ENCODE measurements at places on chromosomes 12 and 14.

- DNase-seq, result no peak
Observed at GRCh38 chr12:94322346-94322745, 137.3 kb downstream of the CEP83 start.

DNA sequence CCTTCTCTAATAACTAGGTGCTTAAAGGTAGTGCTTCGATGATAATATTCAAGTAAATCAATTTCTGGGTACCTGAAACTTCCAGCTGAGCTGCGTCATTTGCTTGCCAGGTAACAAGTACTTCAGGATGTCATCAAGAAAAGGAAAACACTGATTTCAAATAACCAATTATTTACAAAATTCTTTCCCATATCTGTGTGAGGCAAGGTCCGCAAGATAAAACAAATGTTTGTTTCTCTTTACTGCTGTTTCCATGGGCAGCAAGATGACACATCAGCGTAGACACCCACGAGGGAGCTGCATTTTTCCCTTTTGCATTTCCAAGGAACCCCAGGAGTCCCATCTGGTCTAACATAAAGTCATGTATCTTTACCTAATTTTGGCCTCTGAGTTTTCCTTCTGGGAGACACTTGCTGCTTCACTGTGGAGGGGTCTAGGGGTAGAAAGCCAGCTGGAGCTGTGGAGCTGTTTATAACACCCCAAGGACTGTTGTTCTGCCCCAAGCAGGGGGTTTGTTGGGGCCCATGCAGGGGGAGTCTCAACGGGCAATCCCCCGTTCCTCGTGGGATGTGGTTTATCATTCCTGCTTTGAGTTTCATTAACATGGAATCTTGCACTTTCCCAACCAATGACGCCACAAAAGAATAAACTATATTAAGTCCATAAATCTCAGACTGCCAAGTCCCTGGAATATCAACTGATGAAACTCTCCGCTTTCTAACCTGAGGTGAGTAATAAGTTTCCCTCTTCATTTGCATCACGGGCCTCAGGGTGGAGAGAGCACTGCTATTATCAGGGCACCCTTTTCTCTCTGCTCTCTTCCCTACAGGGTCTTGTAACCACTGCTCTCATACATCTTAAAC lies 112.8 kb upstream of the PELI2 start:
- DNase-seq, result no peak

GRCh38 chr14:23550131-23550811 lies 1.3 kb downstream of the ZFHX2 start:
- DNase-seq, result no peak

- no peak for DNase-seq
Observed at GRCh38 chr12:67578976-67579661, 69.4 kb upstream of the DYRK2 start.

- no peak for DNase-seq
Observed at GRCh38 chr12:6632026-6632983, 3.5 kb downstream of the LPAR5 start.

DNA sequence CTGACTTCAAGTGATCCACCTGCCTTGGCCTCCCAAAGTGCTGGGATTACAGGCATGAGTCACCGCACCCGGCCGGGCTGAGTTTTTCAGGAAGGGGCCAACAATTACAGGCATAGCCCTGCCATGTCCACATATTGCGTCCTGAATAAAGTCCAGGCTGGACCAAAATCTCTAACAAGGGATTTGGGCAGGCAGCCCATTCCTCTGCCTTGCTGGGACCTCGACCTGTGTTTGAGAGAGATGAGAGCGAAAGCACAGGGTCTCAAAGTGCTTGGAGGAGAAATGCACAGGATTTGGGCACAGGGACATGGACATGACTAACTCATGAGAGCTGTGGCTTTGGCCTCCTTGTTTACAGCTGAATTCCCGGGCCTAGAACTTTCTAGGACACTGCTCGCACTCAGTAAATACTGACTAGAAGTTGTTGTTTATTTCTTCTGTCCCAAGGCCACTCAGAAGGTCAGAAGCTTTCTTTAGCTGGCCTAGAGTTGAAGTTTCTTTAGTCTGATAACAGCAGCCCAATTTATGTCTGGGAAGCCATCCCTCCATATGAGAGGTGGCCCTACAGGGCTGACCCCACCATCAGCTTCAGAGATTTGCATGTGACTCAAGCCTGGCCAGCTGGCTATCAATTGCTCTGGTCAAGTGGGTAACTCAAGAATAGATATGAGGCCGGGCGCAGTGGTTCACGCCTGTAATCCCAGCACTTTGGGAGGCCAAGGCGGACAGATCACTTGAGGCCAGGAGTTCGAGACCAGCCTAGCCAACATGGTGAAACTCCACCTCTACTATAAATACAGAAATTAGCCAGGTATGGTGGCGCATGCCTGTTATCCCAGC lies 11.7 kb downstream of the CAMKK2 start:
- DNase-seq, result no peak

GRCh38 chr14:95125221-95125620 lies 32.1 kb downstream of the DICER1 start:
- no peak for DNase-seq

DNA sequence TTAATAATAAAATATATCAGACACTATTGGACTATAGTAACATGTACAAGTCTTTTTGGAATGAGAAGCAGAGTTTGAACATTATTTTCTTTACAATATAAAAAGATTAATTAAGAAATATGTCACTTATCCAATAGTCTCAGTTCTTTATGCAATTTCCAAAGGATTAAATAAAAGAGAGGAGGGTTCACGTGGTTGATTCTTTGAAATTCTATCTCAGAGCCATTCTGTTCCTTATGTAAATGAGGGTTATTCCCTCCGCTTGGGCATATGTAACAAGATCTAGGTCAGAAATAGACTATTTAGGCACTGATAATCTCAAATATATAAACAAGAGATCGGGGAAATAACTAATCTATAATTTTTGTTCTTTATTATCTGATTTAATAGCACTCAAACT lies 2.1 kb upstream of the TUBA1A start:
- no peak for DNase-seq

DNA sequence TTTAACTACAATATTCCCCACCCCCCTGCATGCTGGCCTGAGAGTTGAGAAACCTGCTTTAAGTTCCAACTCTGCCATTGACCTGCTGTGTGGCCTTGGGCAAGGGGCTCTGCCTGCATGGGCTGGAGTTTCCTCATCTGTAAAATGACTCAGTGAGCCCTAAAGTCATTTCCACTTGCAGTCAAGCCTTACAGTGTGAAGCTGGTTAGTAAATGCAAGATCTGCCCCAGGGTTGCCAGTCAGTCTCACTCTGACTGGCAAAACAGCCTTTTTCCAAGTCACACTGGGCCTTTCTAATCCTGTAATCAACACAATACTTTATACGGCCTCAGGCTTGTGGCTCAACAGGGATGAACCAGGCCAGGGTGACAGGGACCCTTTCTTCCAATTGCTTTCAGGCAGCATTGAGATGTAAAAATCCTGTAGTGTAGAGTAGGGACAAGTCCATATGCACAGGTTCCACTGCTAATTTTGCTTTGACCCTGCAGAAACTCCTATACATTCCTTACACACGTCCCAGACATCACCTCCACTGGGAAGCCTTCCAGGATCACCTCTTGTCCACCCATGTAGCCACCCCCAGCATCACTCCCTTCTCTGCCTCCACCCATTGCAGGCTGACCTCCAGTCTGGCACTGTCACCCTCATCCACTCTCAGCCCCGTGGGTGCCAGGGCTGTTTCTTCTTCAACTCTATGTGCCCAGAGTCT lies 42.6 kb upstream of the PRIMA1 start:
- DNase-seq, result no peak

GRCh38 chr14:65238456-65238855 lies 136.1 kb upstream of the MAX start:
- DNase-seq, result no peak

GRCh38 chr12:108823804-108824203 lies 33.6 kb downstream of the SSH1 start:
- no peak for DNase-seq

DNA sequence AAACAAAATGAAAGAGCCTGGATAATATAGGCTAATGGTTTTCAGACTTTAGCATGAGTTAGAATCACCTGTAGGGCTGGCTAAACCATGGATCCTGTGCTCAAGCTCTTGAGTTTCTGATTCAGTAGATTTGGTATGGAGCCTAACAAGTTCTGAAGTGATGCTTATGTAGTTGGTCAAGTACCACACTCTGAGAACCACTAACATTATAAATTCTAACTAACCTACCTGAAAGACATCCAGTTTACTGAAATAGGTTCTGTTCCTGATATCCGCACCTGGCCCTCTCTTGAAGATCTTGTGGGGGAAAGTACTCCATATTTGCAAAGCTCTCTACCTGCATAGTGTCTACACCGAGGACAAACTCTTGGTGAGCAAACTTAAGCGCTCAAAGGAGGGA lies 59.4 kb upstream of the VSX2 start:
- no peak for DNase-seq

GRCh38 chr12:69913526-69913925 lies 88.5 kb downstream of the MYRFL start:
- DNase-seq, result no peak

- no peak for DNase-seq
Observed at GRCh38 chr14:53367644-53368026, 214.5 kb upstream of the DDHD1 start.

DNA sequence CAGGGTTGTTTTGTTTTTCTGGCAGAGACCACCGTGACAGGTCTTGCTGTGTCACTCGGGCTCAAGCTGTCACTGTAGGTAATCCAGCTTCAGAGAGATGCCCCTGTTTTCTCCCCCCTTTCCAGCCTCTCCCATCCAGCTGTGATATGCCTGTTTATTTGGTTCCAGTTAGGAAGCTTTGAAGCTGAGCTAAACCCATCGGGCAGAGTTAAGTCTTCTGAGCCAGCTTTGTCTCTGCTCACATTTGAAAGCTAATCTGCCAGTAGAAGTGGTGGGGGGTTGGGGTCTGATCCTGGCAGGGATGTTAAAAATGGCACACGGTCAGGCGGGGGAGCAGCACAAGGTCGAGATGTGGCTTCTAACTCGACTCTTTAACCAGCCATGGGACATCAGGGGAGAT lies 130.0 kb downstream of the TSPAN9 start:
- no peak for DNase-seq

- DNase-seq, result no peak
Observed at GRCh38 chr12:31880340-31880739, 78.9 kb upstream of the RESF1 start.

GRCh38 chr14:93629643-93630042 lies 158.6 kb downstream of the PRIMA1 start:
- no peak for DNase-seq

DNA sequence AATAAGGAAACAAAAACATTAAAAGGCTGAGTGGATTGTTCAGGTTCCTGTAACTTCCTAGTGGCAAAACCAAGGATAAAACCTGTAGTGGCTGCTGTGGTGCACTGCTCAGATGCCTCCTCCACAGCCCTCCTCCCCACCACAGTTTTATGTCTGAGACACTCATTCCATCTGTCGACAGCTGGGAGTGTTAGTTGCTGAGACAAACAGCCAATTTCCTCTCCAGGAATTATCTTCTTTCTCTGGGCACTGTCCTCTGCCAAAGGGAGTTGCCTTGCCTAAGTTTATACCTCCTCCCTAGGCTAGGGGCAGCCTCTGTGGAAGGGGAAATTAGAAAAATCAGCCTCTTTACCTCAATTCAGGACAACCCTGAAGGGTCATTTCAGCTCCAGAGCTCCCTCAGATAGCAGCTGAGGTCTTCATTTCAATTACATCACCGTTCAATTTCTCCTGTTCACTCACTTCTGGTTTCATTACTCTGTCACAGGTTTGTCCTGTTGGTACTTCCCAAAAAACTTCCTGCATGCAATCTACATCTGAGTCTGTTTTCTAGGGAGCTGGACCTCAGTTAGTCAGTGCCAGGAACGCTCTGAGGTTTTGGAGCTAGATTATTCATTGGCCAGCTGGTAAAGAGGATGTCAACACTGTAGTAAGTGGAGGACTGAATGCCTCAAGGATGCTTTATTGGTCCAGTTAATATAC lies 74.9 kb upstream of the ATP2B1 start:
- no peak for DNase-seq

DNA sequence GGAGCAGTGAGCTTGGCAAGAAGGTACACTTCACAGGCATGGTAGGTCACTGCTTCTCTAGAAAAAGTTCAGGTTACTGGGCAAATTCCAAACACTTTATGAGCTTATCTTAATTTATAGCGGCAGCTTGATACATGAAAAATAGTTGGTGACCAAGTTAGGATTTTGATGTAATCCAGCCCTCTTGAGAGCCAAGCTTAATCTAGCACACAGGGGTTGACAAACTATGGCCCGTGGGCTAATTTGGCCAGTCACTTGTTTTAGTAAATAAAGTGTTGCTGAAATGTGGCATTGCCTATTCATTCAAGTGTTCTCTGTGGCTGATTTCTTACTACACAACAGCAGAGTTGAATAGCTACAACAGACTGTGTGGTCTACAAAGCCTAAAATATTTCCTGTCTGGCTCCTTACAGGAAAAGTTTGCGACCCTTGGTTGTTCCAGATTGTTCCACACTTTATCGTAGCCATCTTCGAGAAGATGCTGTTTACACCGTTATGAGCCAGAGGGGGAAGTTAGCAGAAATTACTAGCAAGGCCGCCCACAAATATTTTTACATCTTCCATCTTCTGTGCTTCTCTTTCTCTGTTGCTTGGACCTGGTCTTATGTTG lies 120.9 kb downstream of the DAAM1 start:
- no peak for DNase-seq

- DNase-seq, result no peak
Observed at GRCh38 chr12:132837693-132838409, 9.2 kb upstream of the GOLGA3 start.
